Activated gamma-delta T cell treated with Interleukin-2 at 50 U/mL for 16 hours (primary cell): ENCODE measurements at places on chromosomes 1 and 21.

- peak; percentile 41 for DNase-seq
These were observed 7.1 kb upstream of the CLDN19 start for GRCh38 chr1:42747125-42747524.

GRCh38 chr21:33643658-33644311, 1.5 kb downstream of the ITSN1 start:
- no peak for DNase-seq

- DNase-seq = no peak
These were observed 3.5 kb upstream of the CELA2A start for GRCh38 chr1:15452866-15453571.

DNA sequence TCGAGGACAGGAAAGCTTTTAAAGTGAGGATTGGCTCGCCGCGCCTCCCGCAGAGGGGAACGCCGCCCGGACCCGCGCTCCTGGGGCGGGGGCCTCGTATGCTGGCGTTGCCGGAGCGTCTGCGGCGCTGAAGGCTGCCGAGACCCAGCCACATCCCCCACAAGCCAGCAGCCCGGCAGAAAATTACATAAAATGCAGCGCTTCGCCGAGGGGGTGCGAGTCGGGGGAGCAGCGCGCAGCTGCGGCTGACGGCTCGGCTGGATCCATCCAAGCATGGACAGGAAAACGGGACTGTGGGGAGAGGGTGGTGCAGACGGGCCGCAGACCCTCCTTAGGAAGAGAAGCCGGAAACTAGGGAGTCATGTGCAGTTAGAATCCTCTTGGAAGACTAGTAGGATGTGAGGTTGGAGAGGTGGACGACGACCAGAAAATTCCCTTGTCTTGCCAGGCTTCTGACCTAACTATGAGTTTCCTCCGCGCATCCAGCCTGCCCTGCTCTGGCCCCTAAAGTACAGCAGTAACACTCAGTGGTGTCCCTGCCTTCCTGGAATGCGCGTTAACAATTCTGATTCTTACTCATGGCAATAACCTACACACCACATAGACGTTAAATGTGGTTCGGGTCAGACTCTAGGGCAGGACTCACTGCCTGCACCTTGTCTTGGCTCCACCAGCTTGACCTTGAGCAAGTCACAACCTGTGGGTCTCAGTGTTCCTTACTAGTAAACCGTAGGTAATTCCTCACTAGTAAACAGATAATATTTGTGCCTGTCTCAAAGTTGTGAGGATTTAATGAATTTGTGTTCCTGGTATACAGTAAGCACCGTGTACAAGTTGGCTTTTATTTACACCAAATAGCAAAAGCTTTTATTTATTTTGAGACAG, 953 bp upstream of the BRWD1 start:
- peak; percentile 41 for DNase-seq

DNA sequence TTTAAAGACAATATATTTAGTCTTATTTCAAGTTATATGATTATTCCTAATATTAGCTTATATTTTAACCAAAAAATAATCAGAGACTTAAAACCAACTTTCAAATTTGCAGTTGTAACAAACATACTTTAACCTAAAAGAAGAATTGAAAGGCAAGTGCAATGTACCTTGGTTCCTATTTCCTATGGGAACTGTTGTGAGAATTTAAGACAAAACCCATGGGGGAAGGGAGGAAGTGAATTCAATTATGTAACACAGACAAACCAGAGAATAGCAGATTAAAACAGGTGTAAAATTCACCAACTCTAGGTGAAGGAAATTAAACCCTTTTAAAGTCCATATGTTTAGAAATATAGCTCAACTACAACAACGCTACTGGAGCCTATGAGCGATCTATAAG, 22.6 kb upstream of the CR2 start:
- no peak for DNase-seq

- no peak for DNase-seq
These were observed 25.9 kb upstream of the PEF1 start for GRCh38 chr1:31670593-31670964.

DNA sequence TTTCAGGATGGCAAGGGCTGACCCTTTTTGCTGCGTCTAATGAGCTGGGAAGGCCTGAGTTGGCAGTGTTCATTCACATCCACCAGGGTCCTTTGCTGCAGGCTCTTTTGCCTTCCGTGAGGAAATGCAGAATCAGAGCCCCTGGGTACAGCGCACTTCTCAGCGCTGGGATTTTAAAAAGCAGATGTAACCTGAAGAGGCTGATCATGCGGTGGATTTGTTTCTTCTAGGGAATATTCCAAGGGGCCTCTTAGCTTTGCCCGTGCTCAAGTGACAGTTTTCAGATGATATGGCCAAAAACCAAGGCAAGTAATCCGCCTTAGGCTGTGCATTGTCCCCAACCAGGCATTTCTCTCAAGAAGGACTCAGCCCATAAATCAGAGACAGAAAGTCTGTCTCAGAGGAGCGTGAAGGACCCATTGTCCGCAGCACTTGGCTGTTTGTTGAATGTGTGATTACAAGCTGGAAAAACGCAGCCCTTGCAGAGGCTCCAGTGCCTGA, 237.6 kb downstream of the PTPRC start:
- DNase-seq = no peak

- DNase-seq = no peak
These were observed 100.0 kb downstream of the SLC25A24 start for GRCh38 chr1:108100148-108100547.

DNA sequence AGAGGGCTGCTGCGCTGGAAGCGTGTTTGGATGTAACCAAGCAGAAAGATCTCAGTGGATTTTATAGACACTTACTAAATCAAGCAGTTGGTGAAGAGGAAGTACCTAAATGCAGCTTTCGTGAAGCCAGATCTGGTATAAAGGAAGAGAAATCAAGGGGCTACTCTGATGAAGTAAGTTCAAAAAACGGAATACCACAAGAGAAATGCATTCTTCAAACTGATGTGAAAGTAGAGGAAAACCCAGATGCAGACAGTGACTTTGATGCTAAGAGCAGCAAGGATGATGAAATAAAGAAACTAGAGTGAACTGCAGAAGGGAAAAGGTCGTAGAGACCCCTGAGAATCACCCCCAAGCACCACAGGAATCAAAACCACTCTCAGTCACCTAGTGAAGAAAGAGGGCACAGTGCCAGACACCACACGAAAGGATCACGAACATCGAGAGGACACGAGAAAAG, 40.8 kb upstream of the NEXN start:
- no peak for DNase-seq

GRCh38 chr1:14741082-14741481, 142.6 kb downstream of the KAZN start:
- DNase-seq = no peak

GRCh38 chr21:46151261-46151988, 4.0 kb downstream of the FTCD start:
- no peak for DNase-seq

DNA sequence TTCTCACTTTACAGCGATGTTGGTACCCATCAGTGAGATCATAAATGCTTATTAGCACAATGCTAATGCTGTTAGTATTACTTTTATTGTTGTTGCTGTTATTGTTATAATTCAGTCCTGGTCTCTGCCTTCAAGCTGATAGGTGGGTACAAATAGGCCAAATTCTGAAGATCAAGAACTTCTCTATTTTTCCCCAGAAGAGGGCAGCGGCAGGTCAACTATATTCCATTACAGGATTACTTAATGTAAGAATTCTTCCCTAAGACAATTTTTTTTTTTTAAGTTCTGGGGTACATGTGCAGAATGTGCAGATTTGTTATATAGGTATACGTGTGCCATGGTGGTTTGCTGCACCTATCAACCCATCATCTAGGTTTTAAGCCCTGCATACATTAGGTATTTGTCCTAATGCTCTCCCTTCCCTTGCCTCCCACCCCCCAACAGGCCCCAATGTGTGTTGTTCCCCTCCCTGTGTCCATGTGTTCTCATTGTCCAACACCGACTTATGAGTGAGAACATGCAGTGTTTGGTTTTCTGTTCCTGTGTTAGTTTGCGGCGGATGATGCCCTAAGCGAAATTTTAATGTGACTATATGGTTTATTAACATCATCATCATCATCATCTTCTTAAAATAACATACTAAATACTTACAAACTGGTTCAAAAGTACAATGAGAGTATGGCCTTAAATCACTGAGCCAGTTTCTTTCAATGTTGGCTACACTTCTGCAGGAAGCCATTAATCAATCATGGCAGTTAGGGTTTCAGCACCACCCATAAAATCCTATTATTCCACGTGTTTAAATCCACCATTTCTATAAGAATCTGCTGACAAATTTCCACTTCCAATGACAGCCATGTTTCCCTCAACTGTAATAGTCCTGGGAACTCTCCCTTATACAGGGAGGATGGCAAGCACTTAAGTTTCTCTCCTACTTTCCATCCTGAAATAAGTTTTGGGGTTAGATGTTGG, 19.2 kb downstream of the SLC19A2 start:
- DNase-seq = no peak

GRCh38 chr1:78721136-78721535, 71.5 kb downstream of the IFI44 start:
- DNase-seq = no peak

DNA sequence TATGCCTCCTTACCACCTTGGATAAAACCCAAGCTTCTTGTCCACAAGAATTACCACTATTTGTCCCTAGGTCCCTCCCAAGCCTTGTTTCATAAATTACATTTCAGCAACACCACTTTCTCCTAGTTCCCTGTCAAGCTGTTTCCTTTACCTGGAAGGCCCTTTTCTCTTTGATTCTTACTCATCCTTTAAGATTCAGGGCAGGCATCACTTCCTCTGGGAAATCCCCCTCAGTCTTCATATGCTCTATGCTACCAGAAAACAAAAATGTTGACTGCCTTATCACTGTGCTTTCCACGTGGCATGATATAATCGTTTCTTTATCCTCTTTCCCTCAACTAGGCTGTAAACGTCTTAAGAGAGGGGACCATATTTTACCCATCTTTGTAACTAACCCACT, 102.7 kb downstream of the LYST start:
- DNase-seq = no peak

GRCh38 chr1:229101011-229101871, 169.7 kb upstream of the RAB4A start:
- DNase-seq = no peak

GRCh38 chr1:29429656-29430055, 193.3 kb downstream of the PTPRU start:
- DNase-seq = no peak

DNA sequence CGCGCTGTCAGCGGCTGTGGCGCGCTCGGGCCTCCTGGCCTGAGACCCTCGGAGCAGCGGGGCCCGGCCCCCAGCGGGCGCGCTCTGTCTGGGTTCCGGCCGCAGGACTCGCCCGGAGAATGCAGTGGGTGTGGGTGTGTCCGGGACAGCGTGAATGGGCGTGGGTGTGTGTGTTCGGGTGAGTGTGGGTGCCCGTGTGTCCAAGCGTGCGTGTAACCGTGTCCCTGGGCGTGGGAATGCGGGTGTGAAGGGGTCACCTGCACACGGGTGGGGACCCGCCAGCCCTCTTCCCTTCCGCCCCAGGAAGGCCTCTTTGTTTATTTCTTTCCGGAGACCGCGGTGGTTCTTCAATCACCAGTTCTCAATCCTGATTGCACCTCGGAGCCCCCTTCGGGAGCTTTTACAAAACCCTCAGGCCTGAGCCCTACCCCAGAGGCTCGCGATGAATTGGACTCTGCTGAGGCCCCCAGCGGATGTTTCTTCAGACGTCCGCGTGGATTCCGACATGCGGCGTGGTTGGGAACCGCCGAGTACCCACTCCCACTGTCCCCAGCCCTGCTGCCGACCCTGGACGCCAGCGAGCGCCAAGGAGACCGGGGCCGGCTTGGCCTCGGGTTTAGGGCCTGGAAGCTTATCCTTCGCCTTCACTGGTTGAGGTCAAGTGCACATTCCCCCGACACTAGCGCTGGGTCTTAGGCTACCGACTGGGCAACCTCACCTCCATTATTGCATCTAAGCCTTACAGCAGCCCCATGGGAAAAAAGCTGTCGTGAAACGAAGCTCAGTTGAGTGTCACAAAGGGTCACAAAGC, 19.3 kb downstream of the SERTAD4 start:
- no peak for DNase-seq

DNA sequence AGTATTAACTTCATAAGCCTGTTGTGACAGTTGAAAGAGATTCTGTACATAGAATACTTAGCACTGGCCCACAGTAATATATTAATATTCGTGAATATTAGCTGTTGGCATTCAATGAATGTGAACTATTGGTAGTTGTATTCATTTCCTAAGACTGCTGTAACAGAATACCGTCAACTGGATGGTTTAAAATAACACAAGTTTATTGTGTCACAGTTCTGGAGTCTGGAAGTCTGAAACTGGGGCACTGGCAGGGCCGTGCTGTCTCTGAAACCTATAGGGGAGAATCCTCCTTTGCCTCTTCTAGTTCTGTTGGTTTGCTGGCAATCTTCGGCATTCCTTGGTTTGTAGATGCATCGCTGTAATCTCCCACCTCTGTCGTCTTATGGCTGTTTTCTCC, 47.5 kb downstream of the OLFML3 start:
- DNase-seq = no peak

DNA sequence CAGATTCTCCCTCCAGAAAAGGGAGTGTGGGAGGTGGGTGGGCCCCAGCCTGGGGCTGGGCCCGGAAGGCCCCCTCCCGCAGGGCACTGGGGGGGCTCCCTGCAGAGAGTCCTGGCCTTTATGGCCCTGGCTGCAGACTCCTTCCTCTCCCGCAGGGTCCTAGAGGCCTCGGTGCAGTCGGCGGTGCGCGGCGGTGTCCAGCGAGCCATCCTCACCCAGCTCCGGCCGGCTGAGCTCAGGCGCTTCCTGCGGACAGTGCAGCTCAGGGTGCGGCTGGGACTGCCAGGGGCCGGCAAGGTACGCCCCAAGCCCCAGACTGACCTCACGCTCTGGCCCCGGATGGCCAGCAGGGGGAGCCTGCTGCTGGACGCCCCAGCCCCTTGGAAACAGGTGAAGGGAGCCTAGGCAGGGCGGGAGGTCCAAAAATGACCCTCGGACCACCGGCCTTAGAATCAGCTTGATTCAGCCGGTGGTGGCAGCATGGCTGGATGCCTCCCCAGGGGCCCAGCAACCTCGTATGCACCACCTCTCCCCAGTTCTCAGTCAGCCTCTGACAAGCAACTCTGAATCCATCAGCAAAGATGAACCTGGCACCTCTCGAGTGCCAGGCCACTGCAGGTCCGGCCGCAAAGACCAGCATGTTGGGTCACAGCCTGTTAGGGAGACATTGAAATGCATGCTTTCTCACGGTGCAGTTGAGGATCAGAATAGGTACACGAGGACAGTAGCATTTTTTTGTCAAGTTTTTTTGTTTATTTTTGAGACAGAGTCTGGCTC, 20.6 kb downstream of the MTHFR start:
- peak; percentile 37 for DNase-seq

GRCh38 chr1:47950471-47950870, 46.7 kb downstream of the TRABD2B start:
- DNase-seq = no peak

- no peak for DNase-seq
These were observed 120.0 kb downstream of the KIAA0319L start for GRCh38 chr1:35437200-35437599.

DNA sequence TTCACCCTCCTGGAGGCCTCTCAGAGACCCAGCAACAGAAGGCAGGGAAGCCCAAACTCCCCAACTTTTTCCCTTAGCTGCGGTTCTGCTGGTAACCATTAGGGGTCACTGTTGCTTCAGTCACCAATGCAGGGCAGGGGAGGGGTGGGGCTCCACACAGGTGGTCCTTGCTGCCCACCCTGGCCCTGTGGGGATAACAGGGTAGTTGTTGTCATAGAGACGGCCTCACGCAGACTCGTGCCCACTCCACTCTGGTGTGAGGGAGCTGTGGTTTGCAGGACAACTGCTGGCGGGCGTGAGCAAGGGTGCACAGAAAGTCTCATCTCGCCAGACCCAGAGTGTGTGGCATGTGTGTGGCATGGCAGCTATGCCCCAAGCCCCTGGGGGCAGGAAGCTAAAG, 19.9 kb downstream of the INSRR start:
- peak; percentile 39 for DNase-seq

- DNase-seq = no peak
These were observed 4.4 kb downstream of the S100A8 start for GRCh38 chr1:153386500-153386901.
